ENCODE measurements at places on chromosomes 1 and 21.

- DNase-seq, result no peak
Measured at GRCh38 chr1:15963968-15964648, 11.8 kb downstream of the ZBTB17 start.

DNA sequence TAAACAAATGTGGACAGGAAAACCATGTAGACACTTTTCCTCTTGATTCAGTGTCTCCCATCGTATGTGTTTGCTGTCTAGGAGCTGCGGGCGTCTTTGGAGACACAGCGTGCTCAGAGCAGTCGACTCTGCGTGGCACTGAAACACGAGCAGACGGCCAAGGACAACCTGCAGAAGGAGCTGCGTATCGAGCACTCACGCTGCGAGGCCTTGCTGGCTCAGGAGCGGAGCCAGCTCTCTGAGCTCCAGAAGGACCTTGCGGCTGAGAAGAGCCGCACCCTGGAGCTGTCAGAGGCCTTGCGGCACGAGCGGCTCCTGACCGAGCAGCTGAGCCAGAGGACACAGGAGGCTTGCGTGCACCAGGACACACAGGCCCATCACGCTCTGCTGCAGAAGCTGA, 27.2 kb upstream of the DIP2A start:
- no peak for DNase-seq

- DNase-seq, result no peak
Measured at GRCh38 chr21:19013916-19014315, 610.3 kb upstream of the TMPRSS15 start.

DNA sequence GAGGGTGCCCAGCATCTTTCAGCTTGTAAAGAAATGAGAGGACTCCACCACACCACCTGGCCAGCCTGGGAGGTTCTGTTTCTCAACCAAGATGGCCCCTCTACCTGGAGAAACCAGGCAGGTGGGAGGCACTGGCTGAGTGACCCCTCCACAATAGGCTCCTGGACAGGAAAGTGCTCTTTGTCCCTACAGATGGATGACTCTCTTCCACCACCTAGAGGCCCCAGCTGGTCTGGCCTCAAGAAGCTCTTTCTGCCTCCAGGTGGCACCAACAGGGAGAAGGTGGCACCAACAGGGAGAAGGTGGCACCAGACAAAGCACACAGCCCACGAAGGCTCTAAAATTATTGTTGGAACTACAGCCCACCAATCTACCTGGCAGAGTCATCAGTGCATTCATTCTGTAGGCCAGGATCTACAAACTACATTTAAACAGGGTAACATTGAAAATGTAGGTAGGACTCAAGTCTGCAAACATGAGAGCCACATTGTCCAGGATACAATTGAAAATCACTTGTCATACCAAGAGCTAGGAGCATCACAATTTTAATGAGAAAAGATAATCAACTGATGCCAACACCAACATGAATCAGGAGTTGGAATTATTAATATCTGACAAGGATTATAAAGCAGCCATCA, 14.4 kb downstream of the TMPRSS3 start:
- peak; percentile 16 for DNase-seq

GRCh38 chr21:41247561-41248545, 68.7 kb upstream of the FAM3B start:
- DNase-seq, result no peak

DNA sequence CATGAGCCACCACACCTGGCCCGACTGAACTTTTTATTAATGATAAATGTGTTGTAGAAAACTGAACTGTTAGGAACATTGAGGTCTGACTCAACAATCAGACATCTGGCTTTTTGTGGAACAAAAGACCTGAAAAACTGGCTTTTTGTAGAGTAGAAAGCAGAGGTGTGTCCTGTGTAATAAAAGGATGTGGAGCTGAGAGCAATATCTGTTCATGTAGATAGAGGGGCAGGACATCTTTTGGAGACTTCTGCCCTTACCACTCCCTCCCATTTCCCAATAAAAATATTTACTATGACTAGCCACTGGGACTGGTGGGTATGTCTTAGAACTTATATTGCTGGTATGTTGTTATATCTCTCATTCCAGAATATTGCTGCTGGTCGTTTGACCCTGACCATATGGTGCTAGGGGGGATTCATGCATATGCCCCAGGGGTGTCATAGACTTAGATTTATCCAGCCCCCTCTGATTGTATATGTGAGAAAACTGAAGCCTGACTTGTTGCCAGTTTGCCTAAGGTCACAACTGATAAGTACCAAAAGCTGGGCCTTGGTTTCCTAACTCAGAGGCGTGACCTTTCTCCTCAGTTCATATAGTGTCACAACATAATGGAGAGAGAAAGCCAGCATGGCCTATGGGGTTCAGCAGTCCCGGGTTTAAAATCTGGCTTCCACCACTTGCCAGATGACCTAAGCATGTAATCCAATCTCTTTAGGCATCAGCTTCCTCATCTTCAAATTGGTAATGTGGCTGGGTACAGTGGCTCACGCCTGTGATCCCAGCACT, 33.5 kb upstream of the PIGV start:
- DNase-seq, result no peak

GRCh38 chr21:36065497-36066036, 4.3 kb upstream of the CBR1 start:
- no peak for DNase-seq

GRCh38 chr21:32214654-32215305, 64.1 kb downstream of the MIS18A start:
- no peak for DNase-seq

- no peak for DNase-seq
Measured at GRCh38 chr1:60727552-60727951, 354.8 kb upstream of the NFIA start.

GRCh38 chr1:201559679-201560162, 20.8 kb downstream of the NAV1 start:
- peak; percentile 93 for DNase-seq

GRCh38 chr1:235063068-235063765, 65.4 kb downstream of the TOMM20 start:
- no peak for DNase-seq

DNA sequence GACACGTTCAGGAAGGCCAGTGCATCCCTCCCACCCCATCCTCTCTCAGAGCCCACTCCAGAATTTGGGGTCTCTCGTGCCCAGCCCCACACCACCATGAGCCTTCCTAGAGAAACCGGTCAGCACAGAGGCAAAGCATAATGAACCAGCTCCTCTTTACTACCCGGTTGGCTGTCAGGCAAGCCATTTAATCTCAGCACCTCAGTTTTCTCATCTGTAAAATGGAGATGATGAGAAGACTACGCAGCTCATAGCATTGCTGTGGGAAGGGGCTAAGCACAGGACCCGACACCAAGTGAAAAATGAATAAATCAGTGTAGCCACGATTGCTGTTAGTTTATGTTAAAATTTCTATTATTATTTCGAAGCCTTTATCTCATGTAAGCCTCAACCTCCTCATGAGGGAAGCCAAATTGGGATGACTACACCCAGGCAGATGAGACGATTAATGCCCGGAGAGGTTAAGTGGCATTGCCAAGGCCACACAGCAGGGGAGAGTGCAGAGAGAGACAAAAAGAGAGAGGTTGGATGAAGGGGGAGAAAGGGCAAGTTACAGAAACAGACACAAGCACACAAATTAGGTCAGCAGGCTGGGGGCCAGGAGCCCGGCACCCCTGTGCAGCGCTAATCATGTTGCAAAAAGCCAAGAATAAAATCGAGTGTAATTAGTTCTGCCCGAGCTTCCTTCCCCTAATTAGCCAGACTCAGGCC, 25.7 kb downstream of the SDC3 start:
- DNase-seq, result no peak

- DNase-seq, result peak; percentile 41
Measured at GRCh38 chr1:43435146-43436145, 18.3 kb downstream of the HYI start.

DNA sequence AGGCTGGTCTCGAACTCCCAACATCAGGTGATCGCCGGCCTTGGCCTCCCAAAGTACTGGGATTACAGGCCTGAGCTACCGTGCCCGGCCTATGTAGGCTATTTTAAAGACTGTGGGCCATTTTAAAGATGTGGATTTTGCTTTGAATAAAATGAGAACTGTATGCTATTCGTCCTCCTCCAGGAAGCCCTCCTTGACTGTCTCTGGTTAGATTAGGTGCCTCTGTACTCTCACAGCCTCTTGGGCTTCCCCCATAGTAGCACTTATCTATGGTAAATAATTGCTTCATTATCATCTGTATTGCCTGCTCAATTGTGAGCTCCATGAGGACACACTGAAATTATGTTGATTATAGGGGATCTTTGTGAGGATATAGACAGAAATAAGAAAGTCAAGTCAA, 20.5 kb upstream of the ERI3 start:
- no peak for DNase-seq

DNA sequence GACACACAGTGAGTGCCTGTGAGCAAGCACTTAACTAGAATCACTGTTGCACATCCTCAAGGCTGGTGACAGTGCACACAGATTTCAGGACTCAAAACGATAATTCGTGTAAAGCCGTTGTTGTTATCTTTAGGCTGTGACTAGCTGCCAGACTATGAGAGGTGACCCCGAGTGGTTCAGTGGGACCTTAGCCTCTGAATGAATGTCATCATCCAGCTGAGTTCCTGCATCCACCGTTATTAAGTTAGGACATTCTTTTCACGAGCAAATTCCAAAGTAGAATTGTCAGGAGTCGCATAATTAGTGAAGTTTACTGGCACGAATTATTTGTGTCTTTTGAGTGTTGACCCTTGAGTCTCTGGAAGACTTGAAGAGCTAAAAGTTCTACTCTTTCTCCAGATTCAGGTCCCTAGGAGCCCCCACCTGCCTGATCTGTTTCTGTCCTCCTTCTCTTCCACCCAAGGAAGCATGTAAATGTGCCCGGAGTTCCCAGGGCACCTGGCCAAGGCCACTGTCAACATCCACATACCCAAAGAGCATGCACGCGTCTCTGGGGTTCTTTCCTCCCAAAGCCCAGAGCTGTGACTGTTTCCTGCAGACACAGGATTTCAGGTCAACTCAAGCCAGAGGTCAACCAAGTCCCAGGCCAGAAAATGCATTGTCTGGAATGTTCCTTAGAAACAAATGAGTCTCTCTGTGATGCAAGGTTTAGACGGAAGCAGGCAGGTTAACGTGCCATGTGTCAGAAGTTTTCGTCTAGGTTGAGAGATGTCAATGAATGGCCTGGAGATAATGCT, 207.2 kb downstream of the TOMM20 start:
- no peak for DNase-seq

- peak; percentile 66 for DNase-seq
Measured at GRCh38 chr1:212928323-212929291, 21.7 kb upstream of the VASH2 start.

DNA sequence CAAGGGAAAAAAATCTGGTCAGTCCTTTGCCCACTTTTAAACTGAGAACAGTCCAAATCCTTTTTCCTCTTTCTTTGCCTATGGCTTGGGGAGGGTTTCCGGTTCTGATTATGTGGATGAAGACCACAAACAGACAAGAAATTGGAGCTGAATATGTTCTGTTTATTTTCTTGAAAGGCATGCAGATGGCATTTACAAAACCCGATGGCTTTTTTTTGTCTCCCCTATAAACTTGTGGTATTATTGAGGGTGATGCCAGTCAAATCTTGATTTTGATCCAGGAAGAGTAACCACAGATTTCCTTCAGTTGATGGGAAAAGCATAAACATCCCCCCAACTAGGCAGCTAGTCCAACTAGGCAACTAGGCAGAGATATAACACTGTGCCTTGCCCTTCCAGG, 38.9 kb downstream of the PLPP3 start:
- no peak for DNase-seq

- DNase-seq, result no peak
Measured at GRCh38 chr1:116906812-116907211, 2.9 kb upstream of the PTGFRN start.

DNA sequence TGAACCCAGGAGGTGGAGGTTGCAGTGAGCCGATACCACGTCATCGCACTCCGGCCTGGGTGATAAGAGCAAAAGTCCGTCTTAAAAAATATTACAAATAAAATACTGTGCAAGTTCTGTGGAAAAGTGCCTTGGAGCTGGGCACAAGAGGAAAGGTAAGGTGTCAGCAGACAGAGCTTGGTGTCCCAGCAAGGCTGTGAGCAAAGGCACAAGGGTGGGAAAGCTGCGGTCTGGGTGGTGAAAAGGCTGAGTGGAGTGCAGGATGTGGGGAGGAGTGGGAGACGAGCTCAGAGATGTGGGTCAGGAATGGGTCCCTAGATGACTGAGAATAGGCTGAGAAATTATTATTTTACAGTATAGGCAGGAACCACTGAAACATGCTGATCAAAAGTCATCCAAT, 150.6 kb downstream of the RHOU start:
- no peak for DNase-seq

DNA sequence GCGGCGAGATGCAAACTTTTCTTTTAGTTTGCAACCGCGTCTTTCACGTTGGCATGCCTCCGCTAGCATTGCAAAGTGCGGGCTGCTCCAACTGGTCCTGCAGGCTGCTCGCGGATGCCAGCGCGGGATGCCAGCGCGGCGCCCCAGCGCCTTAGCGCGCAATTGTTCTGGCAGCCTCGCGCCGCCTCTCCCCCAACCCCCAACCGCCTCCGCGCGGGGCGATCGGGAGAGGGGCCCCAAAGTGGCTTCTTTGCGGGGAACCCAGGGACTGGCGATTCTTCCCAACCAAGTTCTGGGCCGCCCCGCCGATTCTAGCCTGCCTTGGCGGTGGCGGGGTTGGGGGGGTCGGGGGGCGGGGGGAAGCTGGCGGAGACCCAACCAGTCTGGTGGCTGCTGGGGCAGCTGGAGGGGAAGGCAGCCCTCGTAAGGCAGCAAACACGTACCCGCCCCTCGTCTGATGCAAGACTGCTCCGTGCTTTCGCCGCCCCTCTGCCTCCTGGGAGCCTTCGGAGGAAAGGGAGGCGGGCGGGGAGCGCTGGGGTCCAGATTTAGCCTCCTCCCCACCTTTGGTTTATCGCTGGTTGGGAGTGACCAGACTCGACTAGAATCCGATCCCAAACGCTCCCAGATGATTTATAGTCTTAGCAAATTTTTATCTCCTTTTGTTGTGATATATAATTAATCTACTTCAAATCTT, 756 bp downstream of the PHGDH start:
- DNase-seq, result peak; percentile 93

GRCh38 chr1:240413732-240414131, 198.2 kb downstream of the GREM2 start:
- DNase-seq, result no peak

DNA sequence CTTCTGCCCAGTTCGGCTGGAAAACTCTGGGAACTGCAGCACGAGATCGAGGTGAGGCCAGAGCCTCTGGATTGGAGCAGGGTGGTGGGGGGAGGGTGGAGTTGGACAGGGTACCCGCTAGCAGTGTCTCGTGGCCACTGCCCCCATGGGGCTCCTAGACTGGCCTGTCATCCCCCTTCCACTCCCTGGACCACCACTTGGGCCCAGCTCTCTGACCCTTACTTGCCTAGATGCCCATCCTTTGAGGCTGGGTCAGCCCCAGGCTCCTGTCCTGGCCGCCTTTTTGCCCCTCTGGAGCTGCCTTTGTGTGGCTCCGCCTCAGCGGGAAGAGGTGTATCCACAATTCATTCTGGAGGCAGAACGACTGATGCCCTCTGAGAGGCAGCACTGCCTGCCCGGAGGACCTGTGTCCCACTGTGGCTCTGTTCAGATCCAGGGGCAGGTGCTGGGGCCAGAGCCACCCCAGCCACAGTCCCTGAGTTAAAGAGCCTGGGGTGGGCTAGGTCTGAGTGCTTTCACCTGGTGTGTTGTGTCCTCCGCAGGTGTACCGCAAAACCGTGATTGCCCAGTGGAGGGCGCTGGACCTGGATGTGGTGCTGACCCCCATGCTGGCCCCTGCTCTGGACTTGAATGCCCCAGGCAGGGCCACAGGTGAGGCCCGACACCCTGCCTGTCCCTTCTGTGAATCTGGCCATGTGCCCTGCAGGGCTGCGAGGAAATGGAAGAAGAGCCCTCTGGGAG, 17.7 kb downstream of the FAAH start:
- no peak for DNase-seq

All from tongue (tissue), 3 donors.